ENCODE measurements at places on chromosomes 4 and X.

GRCh38 chr4:60450054-60450453, 750.1 kb upstream of the ADGRL3 start:
- DNase-seq = no peak

DNA sequence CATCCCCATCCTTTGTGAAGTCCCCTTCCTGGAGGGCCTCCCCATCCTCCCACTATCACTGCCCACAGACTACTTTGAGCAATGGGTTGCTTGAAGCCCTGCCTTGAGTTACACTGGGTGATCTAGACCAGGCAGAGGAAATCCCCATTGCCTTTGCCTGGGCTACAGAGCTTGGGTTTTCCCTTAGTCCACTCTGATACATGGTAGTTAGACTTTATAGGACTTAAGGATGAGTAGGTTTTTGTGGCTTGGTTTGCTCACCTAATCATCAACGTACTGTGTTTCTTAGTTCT, 56.6 kb downstream of the TMEM131L start:
- DNase-seq = no peak

GRCh38 chrX:132745593-132745992, 212.8 kb downstream of the HS6ST2 start:
- DNase-seq = no peak

DNA sequence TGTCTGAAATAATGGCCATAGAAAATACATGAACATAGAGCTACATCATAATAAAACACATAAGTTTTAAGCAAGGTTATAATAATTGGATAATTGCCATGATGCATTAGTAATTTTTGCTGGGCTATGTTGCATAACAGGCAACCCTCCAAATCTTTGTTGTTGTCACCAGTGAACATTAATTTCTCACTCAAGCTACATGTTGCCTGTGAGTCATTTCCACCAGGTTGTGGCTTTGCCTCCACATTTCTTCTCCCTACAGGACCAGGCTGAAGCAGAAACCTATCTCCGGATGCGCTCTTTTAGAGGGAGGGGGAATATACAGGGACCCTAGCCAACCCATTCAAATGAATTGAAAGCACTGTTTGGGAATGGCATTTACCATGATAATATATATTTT, 347.7 kb downstream of the GABRG1 start:
- no peak for DNase-seq

- DNase-seq = no peak
Measured at GRCh38 chr4:70984106-70984505, 9.3 kb upstream of the DCK start.

GRCh38 chr4:117770269-117771102, 263.8 kb upstream of the NDST3 start:
- no peak for DNase-seq

- DNase-seq = no peak
Measured at GRCh38 chr4:139337612-139338011, 35.3 kb upstream of the NDUFC1 start.

DNA sequence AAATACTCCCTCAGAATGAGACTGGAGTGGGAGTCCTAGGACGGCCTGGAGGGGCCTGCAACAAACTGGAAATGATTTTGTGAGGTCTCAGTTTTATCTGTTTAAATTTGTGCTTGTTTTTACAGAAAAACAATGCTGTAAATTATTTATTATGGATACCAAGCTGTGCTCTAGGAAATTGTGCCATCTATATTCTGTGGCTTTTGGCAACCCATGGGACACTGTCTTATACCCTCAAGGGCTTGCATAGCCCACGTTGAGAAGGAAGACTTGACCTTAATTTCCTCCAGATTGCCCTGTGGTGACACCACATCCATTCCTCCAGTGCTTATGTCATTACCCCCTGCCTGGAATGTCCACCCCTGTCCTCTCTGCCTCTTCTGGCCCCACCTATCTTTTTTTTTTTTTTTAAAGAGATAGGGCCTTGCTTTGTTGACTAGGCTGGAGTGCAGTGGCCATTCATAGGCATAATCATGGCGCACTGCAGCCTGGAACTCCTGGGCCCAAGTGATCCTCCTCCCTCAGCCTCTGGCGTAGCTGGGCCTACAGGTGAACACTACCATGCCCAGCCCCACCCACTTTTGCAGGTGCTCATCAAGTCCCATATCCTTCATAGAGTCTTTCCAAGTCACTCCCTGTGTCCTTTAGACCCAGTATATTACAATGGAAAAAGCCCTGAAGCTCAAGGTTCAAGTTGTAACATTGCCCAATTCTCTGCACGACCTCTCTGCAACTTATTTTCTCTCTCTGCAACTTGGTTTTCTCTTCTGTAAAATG, 77.4 kb downstream of the HPRT1 start:
- no peak for DNase-seq

- DNase-seq = no peak
Measured at GRCh38 chr4:184506527-184507121, 32.3 kb upstream of the IRF2 start.

GRCh38 chrX:43868791-43869190, 13.5 kb downstream of the MAOB start:
- DNase-seq = no peak

DNA sequence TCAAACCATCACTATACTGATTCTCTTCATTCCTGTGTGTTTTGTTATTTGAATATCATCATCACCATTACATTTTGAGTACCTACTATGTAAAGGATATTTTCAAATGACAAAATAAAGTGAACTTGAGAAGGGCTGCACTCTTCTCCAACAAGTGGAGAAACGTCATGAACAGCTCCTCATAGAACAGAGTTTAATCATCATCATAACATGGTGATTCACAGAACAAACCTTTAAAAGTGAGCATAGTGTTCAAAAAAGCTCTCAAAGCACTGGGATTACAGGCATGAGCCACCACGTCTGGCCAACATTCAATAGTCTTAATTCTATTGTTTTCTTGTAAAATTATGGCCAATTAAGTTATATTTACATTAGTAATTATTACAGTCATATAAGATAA, 993.9 kb downstream of the PDHA2 start:
- no peak for DNase-seq

DNA sequence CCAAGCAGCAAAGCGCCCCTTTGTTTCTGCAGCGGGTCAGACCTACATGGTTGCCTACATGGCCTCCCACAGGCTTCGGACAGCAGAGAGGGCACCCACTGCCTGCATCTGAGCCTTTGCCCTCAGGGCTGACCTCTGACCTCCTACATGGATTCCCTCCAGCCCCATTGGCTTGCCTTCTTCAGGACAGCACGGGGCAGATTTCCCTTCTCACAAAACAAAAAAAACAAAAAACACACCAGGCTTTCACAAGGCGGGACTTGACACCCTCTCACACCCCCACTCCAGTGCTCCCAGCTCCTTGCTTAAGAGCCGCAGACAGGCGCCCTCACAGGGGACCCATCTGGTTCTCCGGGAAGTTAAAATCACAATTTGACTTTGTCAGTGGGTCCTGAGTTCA, 32.9 kb downstream of the ZFYVE28 start:
- no peak for DNase-seq

- no peak for DNase-seq
Measured at GRCh38 chr4:111011458-111011857, 388.6 kb upstream of the PITX2 start.

GRCh38 chrX:39814391-39814790, 283.4 kb downstream of the BCOR start:
- peak; percentile 12 for DNase-seq

- DNase-seq = no peak
Measured at GRCh38 chr4:38698176-38698575, 34.2 kb downstream of the KLF3 start.

GRCh38 chr4:154231806-154232478, 259.7 kb downstream of the DCHS2 start:
- DNase-seq = no peak

- DNase-seq = no peak
Measured at GRCh38 chrX:20427173-20427770, 160.6 kb upstream of the RPS6KA3 start.

DNA sequence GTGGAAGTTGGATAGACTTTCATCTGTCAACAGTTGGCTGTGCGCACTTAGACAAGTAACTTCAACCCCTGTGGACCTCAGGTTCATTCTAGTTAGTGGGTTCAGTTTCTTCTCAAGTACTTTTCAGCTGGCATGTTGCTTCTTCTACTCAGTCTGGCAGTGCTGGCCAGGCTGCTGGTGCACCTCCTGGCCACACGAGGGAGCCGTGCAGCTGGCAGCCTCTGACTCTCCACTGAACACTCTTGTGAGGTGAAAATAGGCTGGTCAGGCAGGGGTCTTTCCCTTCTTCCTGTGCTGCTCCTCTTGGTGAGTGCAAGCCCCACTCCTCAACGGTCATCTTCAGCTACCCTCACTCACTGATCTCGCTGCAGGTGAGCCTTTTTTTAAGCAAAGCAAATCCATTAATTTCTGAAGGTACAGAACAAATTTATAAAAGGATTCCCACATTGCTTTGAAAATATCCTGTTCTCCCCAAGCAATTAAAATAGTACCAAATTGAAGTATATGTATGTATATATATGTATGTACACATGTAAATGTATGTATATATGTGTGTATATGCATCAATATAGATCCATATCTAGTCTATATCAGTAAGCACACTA, 30.6 kb downstream of the LONRF3 start:
- peak; percentile 14 for DNase-seq

GRCh38 chr4:176817204-176817603, 24.5 kb upstream of the VEGFC start:
- DNase-seq = no peak

GRCh38 chrX:20128670-20129069, 12.0 kb upstream of the MAP7D2 start:
- DNase-seq = no peak

GRCh38 chrX:47707031-47707780, 48.2 kb upstream of the UXT start:
- DNase-seq = no peak

DNA sequence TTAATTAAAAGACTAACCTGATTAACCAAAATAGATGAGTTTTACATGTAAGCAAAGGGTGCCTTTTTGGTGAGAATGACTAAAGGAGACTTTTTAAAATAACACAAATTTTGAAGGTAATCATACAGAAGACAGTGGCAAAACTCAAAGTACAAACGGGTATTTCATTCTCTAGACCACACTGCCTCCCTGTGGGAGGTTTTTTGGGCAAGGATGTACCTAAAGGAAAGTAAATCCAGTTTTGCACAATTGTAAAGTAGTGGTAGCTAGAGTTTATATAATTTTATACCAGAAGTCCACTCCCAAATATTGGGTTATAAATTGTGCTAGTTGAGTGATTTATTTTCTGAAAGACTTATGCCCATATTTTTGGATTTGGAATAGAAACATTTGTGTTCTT, 201.0 kb downstream of the PAPSS1 start:
- DNase-seq = no peak

- no peak for DNase-seq
Measured at GRCh38 chrX:132331000-132331399, 111.8 kb upstream of the RAP2C start.

DNA sequence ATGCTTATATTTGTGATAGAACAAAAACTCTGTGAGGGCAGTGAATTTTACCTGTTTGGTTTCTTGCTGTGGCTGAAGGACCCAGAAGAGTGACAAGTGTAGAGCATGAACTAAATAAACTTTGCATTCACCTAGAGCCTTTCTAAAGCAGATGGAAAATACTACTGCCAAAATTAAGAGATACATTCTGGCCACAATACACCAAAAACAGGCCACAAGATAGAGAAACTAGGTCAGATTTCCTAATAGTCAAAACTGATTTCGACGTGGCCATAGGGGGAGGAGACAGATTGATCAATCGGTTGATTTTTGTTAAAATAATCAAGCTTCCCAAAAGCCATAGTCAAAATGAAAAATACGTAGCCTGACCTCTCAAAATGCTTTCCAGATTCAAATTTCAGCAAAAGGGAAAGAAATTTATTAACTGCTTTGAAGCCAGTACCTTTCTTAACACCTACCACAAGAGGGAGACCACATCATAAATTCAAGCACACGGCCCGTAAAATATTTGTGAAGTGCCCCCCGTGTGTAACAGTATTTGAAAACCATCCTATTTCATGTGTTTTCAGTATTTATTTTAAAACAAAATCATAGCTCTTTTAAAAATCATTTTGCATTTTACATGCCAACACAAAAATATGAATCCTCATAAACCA, 132.4 kb downstream of the CORIN start:
- peak; percentile 6 for DNase-seq

- no peak for DNase-seq
Measured at GRCh38 chrX:144801786-144802185, 445.5 kb upstream of the SPANXN1 start.

DNA sequence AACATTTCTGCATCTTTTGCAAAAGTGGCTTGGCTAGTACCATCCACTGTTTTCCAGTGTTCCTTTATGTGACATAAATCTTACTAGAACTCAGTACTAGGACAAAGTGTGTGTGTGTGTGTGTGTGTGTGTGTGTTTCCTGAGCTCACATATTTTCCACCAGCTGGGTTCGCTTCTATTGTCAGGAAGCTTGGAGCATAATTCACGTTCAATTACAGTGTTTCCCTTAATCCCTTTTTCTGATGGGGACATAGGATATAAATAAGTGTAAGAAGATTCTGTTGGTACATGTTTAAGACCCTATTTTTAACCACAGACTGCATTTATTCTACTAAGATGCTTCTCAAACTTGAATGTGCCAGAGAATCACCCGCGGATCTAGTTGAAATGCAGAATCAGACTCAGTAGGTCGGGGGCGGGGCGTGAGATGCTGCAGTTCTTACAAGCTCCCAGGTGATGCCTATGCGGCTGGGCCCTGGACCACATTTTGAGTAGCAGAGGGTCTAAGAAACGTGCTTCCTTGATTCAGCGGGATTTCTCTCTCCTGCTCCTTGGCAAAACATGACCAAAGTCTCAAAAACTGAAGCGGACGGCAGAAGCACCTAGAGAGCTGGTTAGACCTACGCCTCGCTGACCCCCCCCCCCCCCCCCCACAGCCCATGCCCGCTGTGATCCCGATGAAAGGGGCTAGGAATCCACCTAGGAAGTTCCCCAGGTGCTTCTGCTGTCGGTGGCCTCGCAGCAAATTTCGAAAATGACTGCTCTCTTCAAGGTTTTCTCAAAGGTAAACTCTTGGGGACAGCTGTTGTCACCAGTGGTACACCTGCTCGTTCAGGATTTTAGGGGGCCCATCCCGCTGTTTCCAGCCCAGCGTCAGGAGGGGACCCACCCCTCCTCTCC, 797 bp downstream of the CD99L2 start:
- DNase-seq = peak; percentile 4

DNA sequence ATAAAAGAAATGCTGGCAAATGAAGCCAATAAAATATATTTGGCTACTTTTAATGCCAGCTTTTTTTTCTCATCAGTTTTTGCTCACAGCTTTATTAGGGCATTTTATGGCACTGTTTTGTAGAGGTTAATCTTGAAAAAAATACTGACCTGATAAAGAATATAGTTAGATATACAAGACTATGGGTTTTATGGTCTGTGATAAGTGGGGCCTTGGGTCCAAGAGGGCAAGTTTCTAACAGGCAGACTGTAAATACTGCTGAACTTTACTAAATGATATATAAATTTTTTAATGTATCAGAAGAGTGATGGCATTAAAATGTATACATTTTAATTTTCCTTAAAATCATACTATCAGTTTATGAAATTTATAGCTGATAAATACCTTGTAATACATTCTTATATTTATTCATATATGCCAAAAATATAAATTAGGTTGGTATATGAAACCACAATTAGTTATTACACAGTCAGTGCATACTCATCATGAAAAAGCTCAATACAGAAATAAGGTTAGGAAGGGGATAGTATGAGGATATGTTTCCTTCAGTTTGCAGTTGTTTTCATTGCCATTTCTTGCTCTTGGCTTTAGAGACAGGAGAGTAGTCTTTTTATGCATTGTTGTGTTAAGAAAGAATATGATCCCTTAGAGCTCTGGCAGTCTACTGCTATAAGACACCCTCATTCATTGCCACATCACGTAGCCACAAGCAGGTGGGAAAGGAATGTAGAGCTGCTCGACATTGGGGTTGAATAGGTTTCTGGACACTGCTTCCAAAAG, 146.6 kb downstream of the TLL1 start:
- no peak for DNase-seq
